ENCODE measurements at places on chromosomes 7 and 10.
A peak's percentile ranks its signal among the peaks of the same experiment; 100 is the strongest.

DNA sequence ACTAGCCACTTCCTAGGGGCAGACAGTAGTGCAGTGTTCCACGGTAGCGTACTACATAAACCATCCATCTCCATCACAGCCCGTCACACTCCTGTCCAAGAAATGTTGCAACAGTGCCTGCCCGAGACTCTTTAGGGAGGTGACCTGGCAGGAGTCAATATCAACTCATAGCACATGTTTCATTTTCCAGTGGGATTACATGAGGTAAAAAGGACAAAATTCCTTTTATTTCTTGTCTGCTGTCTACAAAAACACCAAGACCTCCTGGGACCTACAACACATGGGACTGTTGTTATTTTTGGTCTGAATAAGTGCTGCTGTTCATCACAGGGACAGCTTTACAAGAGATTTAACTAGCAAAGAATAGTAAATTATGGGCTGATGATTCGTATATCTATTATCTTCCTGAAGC lies 99.9 kb downstream of the MPP7 start:
- peak; percentile 58 for DNase-seq

DNA sequence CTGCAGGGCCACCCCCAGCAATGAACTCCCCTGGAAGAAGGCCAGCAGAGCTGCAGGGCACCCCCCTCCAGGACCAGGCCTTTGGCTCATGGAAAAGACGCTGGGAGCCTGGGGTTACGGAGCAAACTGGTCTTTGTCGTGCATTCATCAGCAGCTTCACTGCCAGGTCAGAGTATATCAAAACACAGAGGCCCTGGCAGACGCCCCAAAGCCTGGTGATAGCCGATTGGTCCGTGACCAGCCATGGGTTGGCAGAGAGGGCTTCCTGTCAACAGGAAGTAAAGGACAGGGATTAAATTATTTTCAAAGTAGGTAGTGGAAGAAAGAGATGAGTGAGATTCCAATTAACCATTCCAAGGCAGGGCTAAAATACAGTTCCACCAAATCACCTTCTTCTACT lies 9.0 kb downstream of the PRKAG2 start:
- DNase-seq, result no peak

GRCh38 chr7:50336894-50337703 lies 32.6 kb downstream of the IKZF1 start:
- no peak for DNase-seq

DNA sequence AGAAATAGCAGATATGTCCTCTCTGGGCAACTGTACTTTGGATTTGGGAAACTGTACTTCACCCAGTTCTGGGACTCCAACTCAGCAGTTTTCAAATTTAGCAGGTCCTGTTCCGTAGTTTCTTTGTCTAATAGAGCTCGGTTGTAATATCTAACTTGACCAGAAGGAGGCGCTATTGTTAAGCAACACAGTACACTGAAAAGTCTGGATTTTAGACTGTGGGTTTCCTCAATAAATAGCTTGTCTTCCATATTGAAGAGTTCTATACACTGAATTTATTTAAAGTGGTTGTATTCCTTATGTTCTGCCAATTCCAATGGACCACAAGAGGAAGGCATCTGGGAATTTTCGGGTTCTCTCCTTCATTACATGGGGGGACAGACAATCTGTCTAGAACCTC lies 39.8 kb downstream of the ELFN1 start:
- DNase-seq, result no peak

GRCh38 chr7:157431951-157432540 lies 95.2 kb downstream of the DNAJB6 start:
- no peak for DNase-seq

GRCh38 chr10:5915451-5915850 lies 25.4 kb downstream of the FBH1 start:
- no peak for DNase-seq

DNA sequence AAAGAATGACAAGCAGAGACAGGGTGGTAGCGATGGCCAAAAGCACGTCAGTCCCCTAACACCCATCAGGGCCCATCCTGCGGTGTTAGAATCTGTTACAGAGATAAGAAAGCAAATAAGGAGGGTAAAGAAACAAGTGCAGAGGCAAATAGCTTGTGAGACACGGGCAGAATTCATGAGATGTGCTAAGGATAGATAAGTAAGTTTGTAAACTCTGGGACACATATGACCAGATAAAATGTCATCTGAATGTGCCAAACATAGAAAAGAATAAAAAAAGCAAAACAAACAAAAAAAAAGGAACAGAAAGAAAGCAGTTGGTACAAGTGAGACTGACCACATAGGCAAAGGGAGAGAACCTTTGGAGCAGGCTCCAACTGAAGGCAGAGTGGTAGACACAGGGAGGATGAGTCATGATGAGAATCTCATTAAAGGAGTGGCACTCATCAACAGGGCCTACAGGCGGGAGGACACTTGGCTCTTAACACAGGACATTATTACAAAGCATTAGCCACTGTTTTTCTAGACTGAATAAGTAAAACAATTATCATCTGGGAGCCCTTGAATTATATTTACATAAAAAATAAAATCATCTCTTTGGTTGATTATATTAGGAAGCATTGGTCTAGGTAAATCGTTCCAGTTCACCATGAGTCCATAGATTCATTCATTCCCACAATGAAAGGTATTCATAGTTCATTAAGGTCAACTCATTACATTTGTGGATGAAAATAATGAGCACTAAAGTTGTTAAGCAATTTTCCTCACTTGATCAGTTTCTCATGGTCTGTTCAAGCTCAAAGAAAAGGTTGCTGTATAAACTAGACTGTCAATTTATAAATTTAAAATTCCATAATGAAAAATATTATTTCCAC lies 21.5 kb upstream of the EPHB6 start:
- DNase-seq, result no peak

- DNase-seq, result no peak
Observed at GRCh38 chr10:127937915-127938463, 31.1 kb downstream of the PTPRE start.

- no peak for DNase-seq
Observed at GRCh38 chr10:86282664-86283465, 83.7 kb downstream of the GRID1 start.

GRCh38 chr10:112634096-112634830 lies 187.2 kb downstream of the VTI1A start:
- no peak for DNase-seq

DNA sequence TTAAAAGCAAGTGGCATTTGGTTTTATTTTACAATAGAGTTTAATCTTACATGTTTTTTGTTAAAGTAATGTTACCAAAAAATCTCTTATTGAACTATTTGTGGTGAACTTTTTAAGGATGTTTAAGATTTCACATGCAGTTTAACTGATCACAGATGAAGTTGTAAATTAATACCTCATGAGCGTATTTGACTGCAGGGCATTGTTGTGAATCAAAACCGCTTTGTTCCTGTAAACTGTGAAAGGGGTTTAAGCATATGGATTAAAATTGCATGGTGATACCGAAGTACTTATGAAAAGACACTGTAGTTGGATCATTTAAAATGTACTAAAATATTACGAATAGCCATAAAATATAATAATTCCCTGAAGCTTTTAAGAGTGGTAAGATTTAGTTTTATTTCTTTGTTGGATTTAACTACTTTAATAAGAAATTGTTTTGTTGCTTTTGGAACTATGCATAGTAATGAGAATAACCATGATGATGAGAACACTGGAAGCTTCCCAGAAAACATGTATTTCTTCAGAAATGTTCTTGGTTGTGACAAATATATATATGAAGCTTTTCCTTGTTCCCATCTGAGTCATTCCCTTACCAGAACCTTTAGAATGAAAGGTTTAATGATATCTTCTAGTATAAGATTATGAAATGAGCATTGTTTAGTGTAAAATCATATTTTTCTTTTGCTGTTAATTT lies 131.3 kb downstream of the ADK start:
- no peak for DNase-seq

DNA sequence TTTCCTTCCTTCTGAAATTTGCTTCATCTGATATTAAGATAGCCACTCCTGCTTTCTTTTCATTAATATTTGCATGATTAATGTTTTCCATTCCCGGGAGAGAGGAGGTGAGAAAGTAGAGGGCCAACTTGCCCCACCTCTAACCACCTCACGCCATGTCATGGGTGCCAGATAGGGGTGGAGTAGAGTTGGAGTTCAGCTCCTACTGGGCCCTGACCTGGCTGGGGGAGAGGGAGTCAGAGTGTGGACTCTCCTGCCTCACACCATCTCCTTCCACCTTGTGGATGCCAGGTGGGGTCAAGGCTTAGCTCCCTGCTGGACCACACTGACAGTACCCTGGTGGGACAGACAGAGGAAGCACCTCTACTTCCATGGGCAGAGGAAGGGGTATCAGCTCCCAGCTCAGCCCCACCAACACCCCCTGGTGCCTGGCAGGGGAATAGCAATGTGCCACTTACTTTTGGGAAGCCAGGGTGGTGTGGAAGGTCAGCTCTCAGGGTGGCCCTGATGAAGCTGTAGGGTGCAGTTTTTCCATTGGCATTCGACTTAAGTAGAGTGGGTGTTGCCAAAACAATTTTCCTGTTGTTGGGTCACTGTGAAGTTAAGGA lies 28.0 kb downstream of the CHST12 start:
- no peak for DNase-seq

GRCh38 chr7:128939861-128940410 lies 2.2 kb downstream of the IRF5 start:
- DNase-seq, result no peak

GRCh38 chr7:22700559-22701002 lies 26.4 kb upstream of the IL6 start:
- DNase-seq, result no peak

DNA sequence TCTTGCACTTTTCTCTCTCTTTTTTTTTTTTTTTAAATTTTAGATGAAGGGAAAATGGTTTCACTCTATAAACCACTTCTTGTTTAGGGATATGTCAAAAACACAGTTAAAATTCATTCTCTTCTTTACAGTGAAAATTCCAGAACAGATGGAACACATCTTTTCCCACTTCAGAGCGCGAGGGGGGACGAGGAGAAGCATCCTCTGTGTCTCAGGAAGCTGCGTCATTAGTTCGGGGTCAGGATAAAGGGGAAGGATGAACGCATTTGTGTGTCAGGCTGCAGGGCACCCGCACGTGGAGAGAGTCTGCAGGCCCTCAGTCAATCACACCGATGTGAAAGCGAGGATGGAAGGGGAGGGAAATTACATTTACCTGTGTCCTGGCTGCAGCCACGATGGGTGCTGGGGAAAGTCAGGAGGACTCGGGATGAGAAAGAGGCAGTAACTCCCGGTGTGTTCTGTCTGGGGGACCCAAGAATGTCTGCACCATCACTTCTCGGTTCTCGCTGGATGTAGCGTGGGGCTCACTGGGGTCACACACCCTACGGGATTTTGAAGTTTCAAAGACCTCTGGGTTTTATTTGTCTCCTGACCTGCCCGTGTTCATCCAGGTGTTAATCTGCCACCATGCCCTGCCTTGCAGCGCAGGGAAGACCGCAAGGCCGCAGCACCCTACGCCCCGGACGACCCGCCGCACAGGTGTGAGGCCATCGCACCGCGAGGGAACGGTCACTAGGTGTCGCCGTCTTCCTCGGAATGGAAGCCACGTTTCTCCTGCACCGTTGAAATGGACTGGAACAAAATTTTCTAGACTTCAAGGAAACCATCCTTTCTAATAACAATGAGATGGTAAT lies 66.7 kb upstream of the PITRM1 start:
- peak; percentile 84 for DNase-seq

GRCh38 chr10:60511477-60512229 lies 122.0 kb upstream of the ANK3 start:
- no peak for DNase-seq

DNA sequence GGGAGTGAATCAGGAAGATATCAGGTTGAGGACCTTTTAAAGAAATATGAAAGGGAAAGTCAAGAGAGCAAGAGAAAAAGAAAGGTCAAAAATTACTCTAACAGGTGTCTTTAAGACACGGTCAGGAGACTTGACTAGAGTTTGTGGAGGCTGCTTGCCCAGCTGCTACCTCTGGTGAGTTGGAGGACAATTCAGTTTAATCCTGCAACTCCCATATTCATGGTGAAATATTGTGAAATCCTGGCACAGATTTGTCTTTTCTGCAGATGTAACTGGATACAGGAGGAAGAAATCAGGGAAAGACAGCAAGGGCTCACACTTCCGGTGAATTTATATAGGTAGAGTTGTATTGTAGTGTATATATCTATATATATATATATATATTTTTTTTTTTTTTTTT lies 93.5 kb downstream of the AKAP9 start:
- DNase-seq, result no peak

- DNase-seq, result peak; percentile 5
Observed at GRCh38 chr7:123748171-123748733, 551 bp downstream of the WASL start.

DNA sequence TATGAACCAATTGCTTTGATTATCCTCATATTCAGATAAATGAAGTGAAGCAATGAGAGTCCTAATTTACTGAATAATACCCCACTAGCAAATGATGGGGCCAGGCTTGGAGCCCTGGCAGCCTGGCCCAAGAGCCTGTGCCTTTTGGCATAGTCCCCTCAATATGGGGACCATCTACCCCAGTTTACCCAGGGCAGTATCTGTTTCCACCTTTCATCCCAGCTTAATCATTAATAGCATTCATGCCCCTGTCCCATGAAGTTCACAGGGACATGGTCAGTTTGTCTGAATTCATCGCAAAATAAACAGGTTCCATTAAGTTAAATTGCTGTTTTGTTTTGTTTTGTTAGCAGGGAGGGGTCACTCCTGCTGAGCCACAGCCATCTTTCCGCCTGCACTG lies 25.5 kb downstream of the BCCIP start:
- DNase-seq, result no peak

- no peak for DNase-seq
Observed at GRCh38 chr10:615583-616152, 73.8 kb downstream of the DIP2C start.

DNA sequence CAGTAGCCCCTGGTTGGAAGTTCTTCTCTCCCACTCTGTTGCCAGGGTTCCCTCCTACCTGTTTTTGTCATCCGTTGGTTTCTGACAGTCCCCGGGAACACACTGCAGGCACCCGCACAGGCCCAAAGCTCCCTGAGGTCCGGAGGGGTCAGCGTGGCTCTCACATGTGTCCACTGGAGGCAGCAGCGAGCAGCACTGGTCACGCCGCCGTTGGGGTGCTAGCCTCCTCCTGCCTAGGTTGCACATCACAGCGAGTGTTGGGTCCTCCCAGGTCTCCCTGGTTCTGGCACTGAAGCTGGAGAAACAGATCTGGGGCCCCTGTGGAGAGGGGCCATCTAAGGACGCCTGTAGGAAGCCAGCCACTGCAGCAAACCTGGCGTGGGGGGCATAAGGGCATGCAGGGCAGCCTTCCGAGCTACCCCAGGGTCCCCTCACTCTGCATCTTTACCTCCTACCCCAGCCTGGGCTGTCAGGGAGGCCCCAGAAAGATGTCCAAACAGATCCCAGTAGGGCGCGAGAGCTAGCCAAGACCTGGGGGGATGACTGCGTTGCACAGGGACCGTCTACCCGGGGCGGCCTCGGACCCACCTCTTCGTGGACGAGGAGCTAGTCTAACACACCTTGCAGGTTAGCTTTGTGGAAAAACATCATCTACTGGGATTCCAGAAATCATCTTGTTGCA lies 28.9 kb downstream of the LRRC27 start:
- no peak for DNase-seq
